ENCODE measurements at places on chromosomes 2 and 18.

GRCh38 chr2:84719434-84719833, 161.4 kb downstream of the TRABD2A start:
- DNase-seq, result no peak

DNA sequence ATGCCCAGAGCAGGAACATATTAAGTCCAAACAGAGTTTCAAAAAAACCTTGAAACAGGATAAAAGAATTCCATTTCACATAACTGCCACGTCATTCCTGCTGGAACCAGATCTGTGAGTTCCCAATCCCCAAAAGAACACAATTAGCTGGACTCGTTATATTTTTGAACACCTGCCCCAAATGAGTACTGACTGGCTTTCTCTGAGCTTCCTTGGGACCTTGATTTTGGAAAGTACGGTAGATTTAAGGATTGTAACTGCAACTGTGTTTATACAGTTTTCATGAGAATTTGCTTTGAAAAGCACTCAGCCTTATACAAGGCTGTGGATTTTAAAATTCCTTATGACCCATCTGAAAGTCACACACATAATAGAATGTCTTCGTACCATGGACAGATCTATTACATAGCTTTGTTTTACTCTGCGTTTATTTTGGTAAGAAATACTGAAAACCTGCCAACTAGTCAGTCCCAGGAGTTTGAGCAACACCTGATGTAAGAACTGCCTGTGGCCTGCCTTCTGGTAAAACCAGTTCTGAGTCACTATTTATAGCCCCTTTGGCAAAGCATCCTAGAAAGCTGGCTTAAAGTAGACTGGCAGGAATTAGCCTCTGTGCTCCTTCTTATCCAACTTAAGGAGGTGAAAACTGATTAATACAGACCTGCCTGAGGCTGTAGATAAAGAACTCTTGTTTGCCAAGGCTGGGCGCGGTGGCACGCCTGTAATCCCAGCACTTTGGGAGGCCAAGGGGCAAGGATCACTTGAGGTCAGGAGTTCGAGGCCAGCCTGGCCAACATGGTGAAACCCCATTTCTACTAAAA, 48.1 kb downstream of the MERTK start:
- DNase-seq, result peak; percentile 33

- no peak for DNase-seq
Measured at GRCh38 chr2:69089266-69089665, 76.3 kb downstream of the ANTXR1 start.

- peak; percentile 78 for DNase-seq
Measured at GRCh38 chr18:9575558-9575957, 38.8 kb downstream of the PPP4R1 start.
